Articular chondrocyte of knee joint (primary cell): ENCODE measurements at places on chromosomes 16 and 17. TPM values are rescaled to one million over a fixed set of nuclear protein-coding genes. Genes with fewer than 3 reads are reported as not detected.

Gene IL21R
- total RNA-seq = 2.2 and 5.2 TPM in 2 replicates

Gene PAQR4
- 3.5 and 4.8 TPM in 2 replicates for total RNA-seq

Gene TSPOAP1
- total RNA-seq = 0.76 and 2.9 TPM in 2 replicates

Gene C17orf67
- 0.39 and 0.76 TPM in 2 replicates for total RNA-seq

Gene RNF222
- total RNA-seq = not detected in 2 replicates

Gene GUCY2D
- total RNA-seq = not detected in 2 replicates

Gene KRTAP1-5
- total RNA-seq = 1.3 and 11.6 TPM in 2 replicates

Gene LGALS9B
- total RNA-seq = not detected in 2 replicates

Gene CA4
- not detected in 2 replicates for total RNA-seq

Gene MYH10
- total RNA-seq = 53.5 and 54.2 TPM in 2 replicates

Gene FBXW10B
- total RNA-seq = 1.0 and 1.6 TPM in 2 replicates

Gene HIC1
- total RNA-seq = 7.6 and 12.9 TPM in 2 replicates

Gene KDM6B
- 3.1 and 5.7 TPM in 2 replicates for total RNA-seq

Gene MYH2
- total RNA-seq = not detected in 2 replicates

Gene GP2
- total RNA-seq = not detected in 2 replicates

Gene SOX15
- total RNA-seq = 0.11 and 0.26 TPM in 2 replicates

Gene CD7
- not detected in 2 replicates for total RNA-seq

Gene ABCA9
- 1.4 and 1.7 TPM in 2 replicates for total RNA-seq

Gene TSPAN10
- 2.9 and 4.3 TPM in 2 replicates for total RNA-seq

Gene SLC4A1
- total RNA-seq = not detected in 2 replicates

Gene CA5A
- not detected in 2 replicates for total RNA-seq

Gene TERB1
- total RNA-seq = 0.13 and 0.22 TPM in 2 replicates

Gene LPO
- under 0.01 TPM in 1 of 2 replicates, not detected in the other for total RNA-seq

Gene CIITA
- 1.1 and 1.6 TPM in 2 replicates for total RNA-seq

Gene IGSF6
- total RNA-seq = not detected in 2 replicates

Gene TBC1D3H
- total RNA-seq = 0.11 TPM in 1 of 2 replicates, not detected in the other

Gene CACNG1
- total RNA-seq = not detected in 2 replicates

Gene ELOB
- total RNA-seq = 163 and 314 TPM in 2 replicates

Gene DLX4
- total RNA-seq = 1.8 and 8.0 TPM in 2 replicates

Gene ZDHHC1
- total RNA-seq = 7.5 and 9.1 TPM in 2 replicates

Gene KRTAP4-4
- not detected in 2 replicates for total RNA-seq

Gene MED9
- total RNA-seq = 13.7 and 14.9 TPM in 2 replicates

Gene NPIPA3
- total RNA-seq = 0.22 and 0.52 TPM in 2 replicates

Gene KRT14
- total RNA-seq = 0.78 and 1.6 TPM in 2 replicates

Gene CD19
- total RNA-seq = not detected in 2 replicates

Gene HNF1B
- total RNA-seq = not detected in 2 replicates

Gene P2RX5
- 0.78 and 1.6 TPM in 2 replicates for total RNA-seq

Gene OTOP3
- not detected in 2 replicates for total RNA-seq

Gene OR3A3
- total RNA-seq = not detected in 2 replicates

Gene NLGN2
- 6.9 and 8.6 TPM in 2 replicates for total RNA-seq

Gene GGNBP2
- 66.8 and 75.5 TPM in 2 replicates for total RNA-seq

Gene LHX1
- total RNA-seq = not detected in 2 replicates

Gene ARHGAP23
- total RNA-seq = 53.6 and 58.0 TPM in 2 replicates

Gene METTL9
- total RNA-seq = 192 and 244 TPM in 2 replicates

Gene KRT24
- total RNA-seq = not detected in 2 replicates

Gene GDPD1
- 0.39 and 0.86 TPM in 2 replicates for total RNA-seq

Gene KRTAP9-4
- not detected in 2 replicates for total RNA-seq

Gene CTRB2
- not detected in 2 replicates for total RNA-seq

Gene SPN
- total RNA-seq = not detected in 2 replicates

Gene COX6A2
- total RNA-seq = not detected in 2 replicates

Gene PRCD
- 1.6 and 3.0 TPM in 2 replicates for total RNA-seq

Gene OGFOD3
- total RNA-seq = 25.3 and 26.5 TPM in 2 replicates

Gene ZSCAN10
- not detected in 2 replicates for total RNA-seq

Gene IRF8
- not detected in 2 replicates for total RNA-seq

Gene ZFHX3
- total RNA-seq = 15.9 and 17.0 TPM in 2 replicates
